ENCODE measurements at places on chromosomes 7 and 10. TPM values are rescaled to one million over a fixed set of nuclear protein-coding genes. Genes with fewer than 3 reads are reported as not detected.

The FAM24B gene
- 2.6 TPM for total RNA-seq

The TFEC gene
- 6.2 TPM for total RNA-seq

The GNGT1 gene
- total RNA-seq = not detected

The PRTFDC1 gene
- 3.2 TPM for total RNA-seq

The TDRD1 gene
- not detected for total RNA-seq

The GLRX3 gene
- 48.1 TPM for total RNA-seq

The SEMA3D gene
- total RNA-seq = 0.27 TPM

The BTBD16 gene
- not detected for total RNA-seq

The KCNIP2 gene
- total RNA-seq = 0.89 TPM

The LIPM gene
- not detected for total RNA-seq

The NIPSNAP2 gene
- total RNA-seq = 92.3 TPM

The SLC26A5 gene
- total RNA-seq = 0.16 TPM

The HMX2 gene
- total RNA-seq = not detected

The ASAH2 gene
- 0.27 TPM for total RNA-seq

The CDH23 gene
- total RNA-seq = 20.0 TPM

The NEURL1 gene
- total RNA-seq = not detected

The RPP38 gene
- total RNA-seq = 23.2 TPM

The GSTO2 gene
- 0.15 TPM for total RNA-seq

The ANKRD7 gene
- 3.0 TPM for total RNA-seq

The WDFY4 gene
- 5.1 TPM for total RNA-seq

The ASZ1 gene
- total RNA-seq = not detected

The PAPOLB gene
- not detected for total RNA-seq

The SORCS3 gene
- total RNA-seq = 0.31 TPM

The ITPRID1 gene
- total RNA-seq = not detected

The IPMK gene
- total RNA-seq = 6.2 TPM

The IL15RA gene
- total RNA-seq = 17.7 TPM

The FAM131B gene
- total RNA-seq = 1.6 TPM

The CTAGE8 gene
- not detected for total RNA-seq

The ZMIZ2 gene
- total RNA-seq = 14.0 TPM

The RPEL1 gene
- total RNA-seq = not detected

The ZRANB1 gene
- 45.0 TPM for total RNA-seq

The SPDYE1 gene
- total RNA-seq = not detected

The EVX1 gene
- not detected for total RNA-seq

The TSC22D4 gene
- total RNA-seq = 26.9 TPM

The SH2D4B gene
- total RNA-seq = not detected

The ARHGEF5 gene
- total RNA-seq = 3.4 TPM

The TRPV5 gene
- total RNA-seq = not detected

The PRLHR gene
- total RNA-seq = 0.13 TPM

The LYZL2 gene
- total RNA-seq = not detected

The ARMC3 gene
- total RNA-seq = not detected

The NUTM2A gene
- 0.27 TPM for total RNA-seq

The TSPAN12 gene
- 25.3 TPM for total RNA-seq

The ZNF25 gene
- 36.1 TPM for total RNA-seq

The PVRIG gene
- 0.27 TPM for total RNA-seq

The XRCC2 gene
- 0.84 TPM for total RNA-seq

The FGL2 gene
- 452 TPM for total RNA-seq

The RADIL gene
- 6.8 TPM for total RNA-seq

The FFAR4 gene
- total RNA-seq = not detected

The SDK1 gene
- total RNA-seq = 7.9 TPM

The EMX2 gene
- 0.89 TPM for total RNA-seq
